ENCODE measurements at places on chromosomes 3 and 15.

DNA sequence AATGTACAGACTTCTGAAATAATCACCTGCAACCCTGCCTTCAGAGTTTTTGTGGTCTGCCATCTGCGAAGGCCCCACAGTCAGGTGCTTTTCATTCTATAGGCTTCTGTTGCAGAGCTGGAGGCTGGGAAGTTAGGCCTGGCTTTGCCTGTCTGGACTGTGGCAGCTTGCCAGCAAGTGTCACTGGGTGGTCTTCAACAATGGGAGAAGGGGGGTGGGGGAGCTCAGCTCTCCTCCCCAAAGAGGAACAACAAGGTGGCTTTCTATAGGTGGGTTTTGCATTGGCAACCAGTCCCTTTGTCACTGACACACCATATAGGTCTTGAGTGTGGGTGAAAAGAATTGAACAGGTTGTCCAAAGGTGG is 7.3 kb downstream of the BOC start:
- no peak for DNase-seq

GRCh38 chr15:72117486-72118016 is 399 bp downstream of the MYO9A start:
- peak; percentile 88 for DNase-seq

DNA sequence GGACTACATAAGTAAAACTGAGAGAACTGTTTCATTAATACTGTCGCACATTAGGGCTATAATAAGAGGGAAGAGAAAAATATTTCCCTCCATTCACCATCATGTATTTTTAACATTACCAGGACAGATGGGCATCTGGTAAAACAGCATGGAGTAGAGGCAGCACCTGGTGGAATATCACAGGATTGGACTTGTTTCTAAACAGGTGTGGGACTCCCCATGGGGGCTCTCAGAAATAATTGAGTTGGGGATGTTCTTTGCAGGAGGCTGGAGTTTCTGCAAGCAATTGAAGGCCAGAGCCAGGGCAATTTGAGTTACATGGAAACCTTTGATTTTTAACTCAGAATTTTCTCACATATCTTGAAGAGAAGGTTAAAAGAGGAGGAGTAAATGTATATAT is 8.4 kb upstream of the MINDY2 start:
- DNase-seq: no peak

- peak; percentile 25 for DNase-seq
These were observed 453.7 kb downstream of the FGF12 start for GRCh38 chr3:192273697-192274010.

DNA sequence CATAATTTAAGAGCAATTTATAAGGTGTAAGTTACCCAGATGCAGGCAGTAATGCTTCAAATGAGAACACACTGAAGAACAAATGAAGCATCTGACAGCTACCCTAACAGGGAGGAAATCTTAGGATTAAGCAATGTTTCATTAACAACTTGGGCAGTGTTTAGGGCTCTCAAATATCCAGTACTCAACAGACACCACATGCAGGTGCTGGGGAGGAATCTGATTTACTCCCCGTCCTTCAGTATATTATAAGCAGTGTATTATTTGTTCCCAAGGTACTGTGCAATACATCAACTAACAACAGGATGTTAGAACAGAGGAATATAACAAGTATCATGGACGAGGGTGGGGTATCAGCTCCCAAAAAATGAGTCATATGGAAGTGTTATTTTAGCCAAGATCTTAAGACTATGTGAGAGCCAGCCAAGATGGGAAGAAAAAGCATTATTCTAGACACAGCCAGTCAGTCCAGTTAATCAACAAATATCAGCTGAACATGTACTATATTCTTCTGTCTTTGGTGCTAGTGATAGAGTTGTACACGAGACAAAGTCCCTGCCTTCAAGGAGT is 20.4 kb downstream of the BTBD1 start:
- DNase-seq: no peak

- no peak for DNase-seq
These were observed 55.2 kb downstream of the PGPEP1L start for GRCh38 chr15:98952381-98952803.

GRCh38 chr3:63365671-63366070 is 87.6 kb downstream of the SYNPR start:
- no peak for DNase-seq

- DNase-seq: no peak
These were observed 120.5 kb downstream of the SMAD6 start for GRCh38 chr15:66822576-66822975.

DNA sequence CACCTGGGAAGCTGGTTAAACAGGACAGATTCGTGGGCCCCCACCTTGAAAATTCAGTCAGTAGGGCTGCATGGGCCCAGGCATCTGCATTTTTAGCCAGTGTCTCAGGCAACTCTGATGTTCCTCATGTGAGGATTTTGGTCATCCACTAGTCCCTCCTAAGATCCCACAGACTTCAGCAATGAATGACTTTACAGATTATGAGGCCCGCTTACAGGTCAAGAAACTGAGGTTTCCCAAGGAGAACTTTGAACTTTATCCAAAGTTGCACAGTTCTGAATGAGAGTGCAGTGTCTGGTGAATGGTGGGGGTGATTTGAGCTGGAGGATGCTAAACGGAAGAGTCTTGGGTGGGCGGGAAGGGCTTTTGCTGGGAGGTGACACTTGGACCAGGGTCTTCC is 27.2 kb downstream of the SLC6A6 start:
- DNase-seq: no peak

DNA sequence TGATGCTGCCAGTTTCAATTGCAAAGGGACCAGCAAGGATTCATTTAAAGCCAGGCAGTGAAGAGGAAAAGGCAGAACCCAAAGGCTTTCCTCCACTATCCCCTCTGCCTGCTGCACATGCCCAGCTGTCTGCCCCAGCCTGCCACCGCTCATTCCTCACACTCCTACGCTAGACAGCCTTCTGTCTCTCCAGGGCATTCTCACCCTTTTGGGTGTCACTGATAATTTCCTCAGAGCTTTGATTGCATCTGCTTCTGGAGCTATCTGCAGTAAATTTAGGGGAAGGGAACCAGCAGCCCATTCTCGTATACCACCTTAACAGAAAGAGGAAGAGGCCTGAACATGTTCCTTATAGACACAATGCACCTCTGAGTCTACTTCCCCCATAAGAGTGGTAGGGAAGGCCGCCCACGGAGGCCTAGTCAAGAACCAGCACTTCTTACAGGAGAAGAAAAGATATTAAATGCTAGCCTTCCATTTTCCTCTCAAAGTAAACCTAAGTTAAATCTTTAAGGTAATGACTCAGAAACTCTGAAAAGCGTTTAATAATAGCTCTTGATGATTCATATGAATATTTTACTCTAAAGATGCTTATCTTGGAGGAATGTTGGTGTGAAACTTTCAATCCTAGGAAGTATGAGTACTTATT is 20.9 kb downstream of the NUDT16 start:
- DNase-seq: no peak

DNA sequence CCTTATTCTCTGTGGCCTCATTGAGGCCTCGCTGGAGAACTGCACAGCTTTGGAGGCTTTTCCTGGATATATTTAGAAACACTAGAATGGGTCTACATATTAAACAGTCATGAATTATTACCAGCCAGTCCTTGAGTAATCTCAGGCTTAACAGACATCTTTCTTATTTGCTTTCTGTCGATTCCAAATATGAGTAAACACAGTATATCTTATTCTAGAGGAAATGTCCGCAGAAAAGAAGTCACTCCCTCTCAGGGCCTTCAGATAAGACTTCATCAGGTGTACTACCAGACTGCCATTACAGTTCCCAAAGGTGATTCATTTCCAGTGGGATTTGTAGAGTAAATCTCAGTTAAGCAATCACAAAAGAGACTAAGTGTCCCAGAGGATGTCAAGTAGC is 310.7 kb downstream of the RBMS3 start:
- no peak for DNase-seq

GRCh38 chr3:106768941-106769480 is 608.2 kb upstream of the CCDC54 start:
- no peak for DNase-seq

DNA sequence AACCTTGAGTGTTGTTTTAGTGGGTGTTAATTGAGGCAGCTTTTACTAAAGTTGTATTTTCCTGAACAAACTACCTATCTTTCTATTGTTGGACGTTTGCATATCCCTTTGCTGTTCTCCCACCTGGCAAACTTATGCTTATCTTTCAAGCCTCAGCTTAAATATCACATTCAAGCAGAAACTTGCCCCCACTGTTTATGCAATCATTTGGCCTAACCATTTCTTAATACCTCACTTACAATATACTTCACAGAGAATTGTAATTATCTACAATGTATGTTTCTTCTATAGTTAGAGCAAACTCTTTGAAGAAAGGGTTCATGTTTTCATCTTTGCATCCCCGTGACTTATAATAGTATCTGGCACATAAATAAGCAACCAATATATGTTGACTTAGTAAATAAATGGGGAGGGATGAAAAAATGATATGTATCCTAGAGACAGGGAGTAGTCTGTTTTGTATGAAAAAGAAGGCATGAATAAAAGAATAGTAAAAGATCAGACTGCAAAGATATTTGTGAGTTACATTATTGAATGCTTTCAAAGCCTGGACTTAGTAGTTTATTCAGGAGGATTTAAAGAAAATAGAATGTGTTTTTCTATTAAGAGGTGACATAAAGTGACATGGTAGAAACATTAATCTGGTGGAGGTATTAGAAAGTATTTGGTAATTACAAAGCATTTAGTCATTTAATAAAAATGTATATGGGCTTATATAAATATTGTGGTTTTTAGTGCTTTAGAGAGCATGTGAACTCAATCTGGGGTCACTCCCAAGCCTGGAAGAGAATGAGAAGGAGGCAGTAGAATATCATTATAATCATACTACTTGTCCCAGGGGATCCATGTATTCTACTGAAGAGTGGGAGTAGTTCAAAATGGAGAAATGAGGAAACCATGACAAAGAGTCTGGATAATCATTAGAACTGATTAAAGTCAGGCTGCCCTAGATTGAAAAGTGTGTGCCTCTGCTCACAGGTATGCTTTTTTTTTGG is 60.0 kb upstream of the DCBLD2 start:
- no peak for DNase-seq

DNA sequence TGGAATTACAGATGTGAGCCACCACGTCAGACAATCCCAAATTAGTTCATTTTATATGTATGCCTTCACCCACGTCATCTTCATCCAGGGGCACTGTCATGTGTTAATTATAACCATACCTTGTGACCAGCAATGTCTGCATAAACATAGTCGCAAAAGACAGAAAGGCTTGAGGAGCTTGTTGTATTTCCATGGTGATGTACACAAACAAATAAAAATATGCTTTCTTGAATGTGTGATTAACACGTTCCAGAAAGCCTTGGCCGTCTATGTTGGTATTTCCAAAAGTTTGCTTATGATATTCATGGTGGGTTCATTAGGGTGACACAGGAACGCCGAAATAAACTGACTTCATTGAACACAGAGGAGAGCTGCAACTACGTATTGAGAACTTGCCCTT is 524.7 kb upstream of the ZNF717 start:
- no peak for DNase-seq

- DNase-seq: no peak
These were observed 4.8 kb downstream of the RASGRP1 start for GRCh38 chr15:38559636-38560307.

DNA sequence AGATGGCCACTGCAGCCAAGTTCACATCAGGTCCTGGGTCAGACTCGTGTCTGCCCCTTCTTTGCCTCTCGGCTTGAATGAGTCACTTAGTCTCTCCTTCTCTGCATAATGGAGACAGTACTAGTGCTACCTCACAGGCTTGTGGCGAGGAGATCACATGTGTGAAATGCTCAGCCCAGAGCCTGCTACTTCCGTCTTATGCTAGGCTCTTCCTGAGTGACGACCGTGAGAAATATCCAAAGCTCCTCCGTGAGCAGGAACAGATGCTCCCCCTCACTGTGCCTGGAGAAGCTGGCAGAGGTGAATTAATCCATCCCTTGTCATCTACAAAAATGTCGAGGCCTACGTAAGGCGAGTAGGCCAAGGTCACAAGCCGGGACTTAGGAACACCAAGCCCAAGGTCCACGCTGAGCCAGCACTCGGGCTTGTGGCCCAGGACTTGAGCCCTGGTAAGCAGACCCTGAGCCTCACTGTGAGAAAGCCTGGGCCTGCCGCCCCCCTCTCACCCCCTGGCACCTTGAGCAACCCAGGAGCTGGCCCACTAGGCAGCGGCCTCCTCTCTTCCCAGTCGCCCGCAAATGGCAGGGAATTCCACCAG is 17.9 kb downstream of the PAK6 start:
- no peak for DNase-seq

- DNase-seq: peak; percentile 62
These were observed 75.9 kb downstream of the TNIK start for GRCh38 chr3:171384101-171384891.

GRCh38 chr15:83365370-83365938 is 81.0 kb upstream of the BNC1 start:
- DNase-seq: peak; percentile 76

GRCh38 chr15:98939311-98940080 is 68.1 kb downstream of the PGPEP1L start:
- no peak for DNase-seq

- no peak for DNase-seq
These were observed 131.5 kb downstream of the SLC9A9 start for GRCh38 chr3:143716731-143717130.

GRCh38 chr3:65785065-65785645 is 253.6 kb downstream of the MAGI1 start:
- peak; percentile 85 for DNase-seq

- DNase-seq: no peak
These were observed 204.6 kb upstream of the CFAP20DC start for GRCh38 chr3:59254433-59254832.

DNA sequence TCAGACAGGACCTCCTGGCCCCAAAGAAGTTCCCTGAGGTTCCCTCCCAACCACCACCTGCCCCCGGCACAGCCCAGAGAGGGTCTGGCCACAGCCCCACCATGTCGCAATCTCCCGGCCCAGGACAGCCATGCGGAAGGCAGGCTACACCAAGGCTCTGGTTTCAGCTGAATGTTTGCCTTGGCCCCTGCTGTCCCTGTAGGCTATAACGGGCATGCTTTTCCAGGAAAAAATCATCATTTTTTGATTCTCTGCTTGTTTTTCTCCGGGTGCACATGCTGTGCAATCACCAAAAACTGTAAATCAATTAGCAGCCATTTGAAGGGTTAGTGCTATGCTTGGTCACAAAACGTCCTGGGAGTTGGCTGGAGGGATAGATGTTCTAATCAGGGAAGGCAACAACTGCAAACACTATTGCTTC is 142.7 kb upstream of the IGF1R start:
- no peak for DNase-seq

DNA sequence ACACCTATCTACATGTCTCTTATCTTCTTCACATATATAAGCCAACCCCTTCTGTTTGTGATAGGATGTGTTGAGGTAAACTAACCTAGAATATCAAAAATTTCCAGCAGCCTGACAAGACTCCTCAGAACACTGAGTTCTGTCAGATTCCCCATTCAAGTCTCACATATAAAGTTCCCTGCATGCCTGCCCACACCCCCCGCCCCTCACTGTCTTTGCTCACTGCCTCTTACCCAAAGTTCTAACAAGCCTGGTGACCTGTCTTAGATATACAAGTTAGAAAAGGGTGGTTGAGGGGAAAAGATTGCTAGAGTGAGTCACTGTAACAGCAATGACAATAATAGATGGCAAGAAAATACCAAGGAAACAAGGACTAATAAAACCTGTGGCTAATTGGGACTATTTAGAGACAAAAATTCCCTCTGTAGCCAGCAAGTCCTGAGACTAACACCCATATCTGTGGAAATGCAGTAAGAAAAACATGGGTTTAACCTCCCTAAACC is 40.1 kb downstream of the FBXO22 start:
- peak; percentile 12 for DNase-seq

GRCh38 chr3:45311327-45311726 is 77.0 kb upstream of the LARS2 start:
- DNase-seq: peak; percentile 19

Measured in GM23338 (cell line).